ENCODE measurements at places on chromosomes 4 and X. TPM values are rescaled to one million over a fixed set of nuclear protein-coding genes. Genes with fewer than 3 reads are reported as not detected.

DNA sequence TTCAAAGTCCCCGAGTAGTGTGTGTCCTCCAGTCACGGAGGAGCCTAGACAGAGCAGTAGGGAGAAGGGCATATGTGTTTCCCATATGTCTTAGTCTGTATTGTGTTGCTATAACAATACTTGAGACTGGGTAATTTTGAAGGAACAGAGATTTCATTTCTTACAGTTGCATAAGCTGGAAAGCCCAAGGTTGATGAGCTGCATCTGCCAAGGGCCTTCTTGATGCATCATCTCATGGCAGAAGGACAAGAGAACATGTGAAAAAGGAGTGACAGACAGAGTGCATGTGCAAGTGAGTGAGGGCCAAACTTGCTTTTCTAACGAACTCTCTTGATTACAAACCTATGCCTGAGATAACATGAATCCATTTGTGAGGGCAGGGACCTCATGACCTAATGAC, 243.4 kb downstream of the ARHGAP10 start:
- no peaks in the 10 kb centered on the region for H3K4me1 ChIP-seq
- no peak overlapping the region for H3K4me3 ChIP-seq
- H3K36me3 ChIP-seq, result no peaks in the 10 kb centered on the region

- DNase-seq, result no peak
- no peak overlapping the region for H3K4me3 ChIP-seq
- no peaks in the 10 kb centered on the region for H3K27me3 ChIP-seq
- H3K27ac ChIP-seq, result no peak overlapping the region
- H3K36me3 ChIP-seq, result no peaks in the 10 kb centered on the region
These were observed 12.5 kb downstream of the L1CAM start for GRCh38 chrX:153873282-153874084.

The SLC7A11 gene
- not detected for polyA plus RNA-seq

- peak overlapping the region; percentile 32 for H3K4me3 ChIP-seq
- H3K4me1 ChIP-seq, result peaks cover 14% of the 10 kb centered on the region
- no peak for DNase-seq
- H3K27me3 ChIP-seq, result no peaks in the 10 kb centered on the region
These were observed 20.2 kb downstream of the ZDHHC9 start for GRCh38 chrX:129823522-129823921.

DNA sequence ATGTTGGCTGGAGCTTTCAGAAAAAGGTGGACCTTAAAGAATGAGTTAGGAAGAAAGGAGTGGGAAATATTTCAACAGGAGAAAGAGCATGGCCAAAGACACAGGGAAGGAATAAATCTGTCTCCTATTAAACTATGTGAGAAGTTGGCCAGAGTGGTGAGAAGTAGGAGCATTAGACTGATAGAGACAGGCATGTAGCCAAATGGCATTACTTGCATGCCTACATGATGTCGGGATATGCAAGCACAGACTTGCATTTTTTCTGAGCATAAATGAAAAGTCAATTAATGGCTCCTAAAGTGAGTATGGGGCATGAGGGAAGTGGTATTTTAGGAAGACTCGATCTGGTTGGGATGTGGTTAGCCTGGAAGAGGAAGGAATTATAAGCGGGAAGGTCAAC, 279.6 kb upstream of the PITX2 start:
- H3K4me3 ChIP-seq, result no peak overlapping the region
- H3K27me3 ChIP-seq, result no peaks in the 10 kb centered on the region
- DNase-seq, result no peak
- no peaks in the 10 kb centered on the region for H3K4me1 ChIP-seq
- no peak overlapping the region for H3K27ac ChIP-seq

DNA sequence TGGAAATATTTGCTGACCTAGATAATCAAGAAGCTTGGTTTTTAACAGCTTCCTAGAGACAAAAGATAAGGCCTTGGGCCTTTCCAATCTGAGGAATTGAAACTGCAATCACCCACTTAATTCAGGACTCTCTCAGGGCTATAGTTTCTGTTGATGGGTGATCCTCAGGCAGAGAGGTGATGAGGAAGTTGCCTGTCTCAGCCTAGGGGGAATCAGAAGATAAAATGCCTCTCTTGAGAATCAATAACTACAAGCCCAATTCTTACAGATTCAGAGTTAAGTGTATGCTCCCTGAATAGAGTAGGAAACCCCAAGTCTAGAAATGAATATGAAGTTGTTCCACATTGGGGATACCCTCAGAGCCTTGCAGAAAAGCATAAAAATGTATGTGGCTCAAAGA, 45.5 kb downstream of the NFKB1 start:
- no peak overlapping the region for H3K27ac ChIP-seq
- DNase-seq, result no peak
- no peaks in the 10 kb centered on the region for H3K27me3 ChIP-seq
- no peaks in the 10 kb centered on the region for H3K4me1 ChIP-seq
- peaks cover 25% of the 10 kb centered on the region for H3K36me3 ChIP-seq
- no peak overlapping the region for H3K4me3 ChIP-seq

DNA sequence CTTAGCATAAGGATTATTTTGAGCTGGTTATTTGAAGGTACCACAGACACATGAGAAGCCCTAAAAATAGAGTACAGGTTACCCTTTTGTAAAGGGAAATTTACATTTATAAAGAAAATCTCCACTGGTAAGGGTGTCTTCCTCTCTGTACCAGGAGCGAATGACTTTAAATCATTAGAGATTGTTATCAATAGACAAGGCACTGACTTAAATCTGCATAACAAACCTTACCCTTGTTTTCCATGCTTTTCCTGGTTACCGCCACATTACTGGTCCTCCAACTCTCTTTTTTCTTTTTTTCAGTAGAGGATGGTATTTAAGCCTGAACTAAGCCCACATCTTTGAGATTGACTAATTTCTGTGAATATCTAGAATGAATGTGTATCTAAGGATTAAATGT, 129.8 kb downstream of the SLC7A11 start:
- no peak overlapping the region for H3K27ac ChIP-seq
- H3K36me3 ChIP-seq, result no peaks in the 10 kb centered on the region
- no peaks in the 10 kb centered on the region for H3K27me3 ChIP-seq
- H3K4me1 ChIP-seq, result no peaks in the 10 kb centered on the region
- DNase-seq, result no peak

The SERTM2 gene
- not detected for polyA plus RNA-seq

GRCh38 chrX:68758671-68759070, 70.2 kb upstream of the EFNB1 start:
- no peak overlapping the region for H3K27ac ChIP-seq
- no peaks in the 10 kb centered on the region for H3K4me1 ChIP-seq
- H3K36me3 ChIP-seq, result no peaks in the 10 kb centered on the region
- no peak for DNase-seq
- H3K27me3 ChIP-seq, result no peaks in the 10 kb centered on the region
- H3K4me3 ChIP-seq, result no peak overlapping the region

The NPY2R gene
- not detected for polyA plus RNA-seq

DNA sequence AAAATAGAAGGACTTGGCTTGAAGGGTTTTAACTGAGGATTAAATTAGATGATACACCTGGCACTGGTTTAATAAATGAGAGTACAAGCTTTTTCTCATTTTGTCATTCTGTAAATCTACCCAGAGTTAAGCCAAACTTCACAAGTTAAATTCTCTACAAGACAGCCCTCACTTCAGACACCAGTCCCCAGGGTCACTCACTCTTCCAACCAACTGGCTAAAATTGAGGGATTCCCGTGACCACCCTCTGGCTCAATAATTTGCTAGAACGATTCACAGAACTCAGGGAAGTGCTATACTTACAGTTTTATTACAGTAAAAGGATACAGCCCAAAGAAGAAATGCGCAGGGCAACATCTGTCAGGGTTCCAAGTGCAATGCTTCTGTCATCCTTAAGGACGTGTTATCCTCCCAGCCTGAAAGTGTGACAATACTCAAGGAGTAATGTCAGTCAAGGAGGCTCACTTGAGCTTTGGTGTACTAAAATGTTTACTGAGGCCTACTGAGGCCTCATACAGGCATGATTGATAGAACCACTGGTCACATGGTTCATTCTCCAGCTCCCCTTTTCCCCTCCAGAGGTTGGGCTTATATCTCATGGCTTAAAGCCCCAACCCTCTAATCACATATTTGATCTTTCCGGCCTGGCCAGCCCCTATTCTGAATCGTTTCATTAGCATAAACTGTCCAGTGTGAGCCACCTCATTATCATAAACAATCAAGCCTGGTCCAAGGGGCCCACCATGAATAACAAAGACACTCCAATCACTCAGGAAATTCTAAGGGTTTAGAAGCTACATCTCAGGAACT, 9.6 kb upstream of the TMSB4X start:
- DNase-seq, result no peak
- peaks cover 54% of the 10 kb centered on the region for H3K4me1 ChIP-seq
- no peak overlapping the region for H3K4me3 ChIP-seq
- H3K27me3 ChIP-seq, result no peaks in the 10 kb centered on the region

DNA sequence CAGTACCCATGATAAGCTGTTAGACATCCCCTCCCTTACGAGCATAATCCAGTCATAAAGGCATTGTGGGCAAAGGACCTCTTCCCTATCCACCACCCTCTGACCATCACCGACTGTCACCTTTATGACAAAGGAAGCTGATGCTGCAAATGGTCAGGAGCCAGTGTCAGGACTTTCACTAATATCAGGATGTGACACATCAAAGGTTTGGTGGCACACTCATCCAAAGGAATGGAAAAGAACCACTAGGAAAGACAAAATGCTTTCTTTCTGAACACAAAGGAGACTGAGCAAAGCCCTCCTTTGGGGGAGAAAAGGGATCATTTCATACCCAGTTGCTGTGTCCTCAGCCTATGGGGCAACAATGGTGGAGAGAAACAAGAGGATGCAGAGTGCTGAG, 66.9 kb upstream of the PROM1 start:
- H3K27ac ChIP-seq, result no peak overlapping the region
- no peak overlapping the region for H3K4me3 ChIP-seq
- no peaks in the 10 kb centered on the region for H3K36me3 ChIP-seq

The PCDH11X gene
- polyA plus RNA-seq, result not detected

The SRPK3 gene
- polyA plus RNA-seq, result not detected

GRCh38 chrX:55340896-55341433, 76.2 kb upstream of the PAGE3 start:
- H3K4me3 ChIP-seq, result no peak overlapping the region
- H3K4me1 ChIP-seq, result no peaks in the 10 kb centered on the region
- H3K36me3 ChIP-seq, result no peaks in the 10 kb centered on the region
- no peak for DNase-seq

The JCHAIN gene
- 5.2 TPM for polyA plus RNA-seq

DNA sequence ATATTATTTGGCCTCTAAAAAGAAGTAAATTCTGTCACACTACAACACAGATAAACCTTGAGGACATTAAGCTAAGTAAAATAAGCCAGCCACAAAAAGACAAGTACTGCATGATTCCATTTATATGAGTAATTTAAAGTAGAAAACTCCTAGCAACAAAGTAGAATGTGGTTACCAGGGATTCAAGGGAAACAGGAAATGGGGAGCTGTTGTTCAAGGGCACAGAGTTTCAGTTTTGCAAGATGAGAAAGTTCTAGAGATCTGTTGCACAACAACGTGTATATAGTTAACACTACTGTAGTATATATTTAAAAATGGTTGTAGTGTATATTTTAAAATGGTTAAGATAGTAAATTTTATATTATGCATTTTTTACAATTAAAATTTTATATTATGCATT, 25.4 kb downstream of the SEC31A start:
- peak; percentile 29 for DNase-seq
- H3K27ac ChIP-seq, result peak overlapping the region; percentile 65
- no peaks in the 10 kb centered on the region for H3K27me3 ChIP-seq
- peaks cover 27% of the 10 kb centered on the region for H3K4me1 ChIP-seq

All from CD4-positive, CD25-positive, alpha-beta regulatory T cell (primary cell).